PC-9 (cell line): ENCODE measurements at places on chromosomes 11 and 22. TPM values are rescaled to one million over a fixed set of nuclear protein-coding genes. Genes with fewer than 3 reads are reported as not detected.
A peak's percentile ranks its signal among the peaks of the same experiment; 100 is the strongest.

DNA sequence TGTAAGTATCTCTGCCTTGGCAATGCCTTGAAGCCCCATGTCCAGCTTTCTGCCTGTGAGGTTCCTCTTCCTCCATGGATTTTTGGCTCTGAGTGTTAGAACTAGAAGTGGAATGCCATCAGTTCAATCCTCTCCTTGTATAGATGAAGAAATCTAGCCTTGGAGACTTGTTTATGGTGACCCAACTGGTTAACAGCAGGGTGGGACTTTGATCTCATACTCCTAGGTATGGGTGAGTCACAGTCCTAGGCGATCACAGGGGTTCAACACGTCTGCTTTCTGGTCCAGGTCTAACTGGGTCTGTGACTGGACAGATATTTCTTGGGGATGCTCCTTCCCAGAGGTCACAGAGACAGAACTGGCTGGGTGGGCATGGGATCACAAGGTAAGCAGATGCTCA, 9.2 kb upstream of the MTFP1 start:
- peak; percentile 80 for DNase-seq

GRCh38 chr22:16608931-16609330, 16.3 kb upstream of the CCT8L2 start:
- DNase-seq: no peak

DNA sequence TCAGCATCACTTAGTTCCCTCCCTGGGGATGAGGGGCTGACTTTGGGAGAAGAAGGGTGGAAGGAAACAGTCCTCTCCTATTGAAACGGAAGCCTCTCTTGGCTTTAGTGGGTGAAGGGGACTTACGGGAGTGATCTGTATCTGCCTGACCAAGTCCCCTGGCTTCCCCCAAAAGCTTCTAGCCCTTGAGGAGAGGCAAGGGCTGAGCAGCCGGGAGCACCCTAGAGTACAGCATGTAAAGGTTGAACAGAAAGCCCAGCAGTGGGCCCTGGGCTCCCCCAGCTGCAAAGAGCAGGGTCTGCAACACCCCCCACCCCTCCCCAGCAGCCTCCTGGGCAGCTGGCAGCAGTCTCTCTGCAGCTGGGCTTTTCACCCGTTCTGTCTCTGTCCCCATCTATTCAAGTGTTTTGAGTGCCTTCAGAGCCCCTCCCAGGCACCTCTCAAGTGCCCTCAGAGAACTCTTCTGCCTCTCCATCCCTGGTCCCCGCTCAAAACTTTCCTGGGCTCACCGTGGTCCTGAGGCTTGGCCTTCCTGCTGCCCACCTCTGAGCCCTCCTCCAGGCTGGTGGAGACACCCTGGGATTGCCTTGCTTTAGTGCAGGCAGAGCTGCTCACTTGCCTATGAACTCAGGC, 2.7 kb downstream of the CAPN5 start:
- no peak for DNase-seq

The PLA2G6 gene
- 39.8 and 45.6 TPM in 2 replicates for total RNA-seq

DNA sequence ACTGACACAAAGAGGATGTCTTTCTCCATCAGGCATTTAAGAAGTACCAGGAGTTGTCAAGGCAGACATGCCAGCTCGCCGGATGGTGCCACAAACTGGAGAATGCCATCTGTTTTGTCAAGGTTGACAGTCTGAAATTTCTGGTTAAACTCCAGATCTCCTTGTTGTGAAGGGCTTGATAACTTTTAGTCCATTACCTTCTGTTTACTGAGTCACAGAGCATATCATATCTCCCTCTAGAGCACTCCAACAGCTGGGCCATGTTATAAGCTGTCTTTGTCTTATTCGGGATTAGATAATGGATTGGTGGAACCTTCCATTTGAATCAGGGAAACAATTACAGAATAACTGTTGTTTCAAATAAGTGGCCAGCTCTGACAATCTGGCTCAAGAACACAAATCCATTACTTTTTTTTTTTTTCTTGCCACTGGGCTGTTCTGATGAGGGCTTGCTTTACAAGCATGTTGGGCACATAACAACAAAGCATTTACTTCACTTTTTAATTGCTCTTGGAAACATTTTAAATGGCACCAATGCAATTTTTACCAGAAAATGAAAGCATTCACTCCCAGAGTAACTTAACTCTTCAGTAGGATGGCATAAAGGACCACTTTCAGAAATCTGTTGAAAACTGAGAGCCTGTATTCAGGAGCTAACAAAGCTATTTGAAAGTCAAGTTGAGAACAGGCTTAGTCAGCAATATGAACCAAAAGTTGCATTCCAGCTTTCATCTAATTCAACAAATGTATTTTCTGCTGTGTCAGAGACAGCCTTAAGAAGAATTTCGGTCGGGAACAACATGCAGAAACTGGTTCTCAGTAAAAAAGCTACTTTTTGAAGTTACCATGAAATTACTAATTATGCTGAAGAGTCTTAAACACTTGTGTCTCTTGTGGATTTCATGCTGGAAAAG, 227.6 kb upstream of the PITPNB start:
- no peak for DNase-seq

The IL18 gene
- 42.8 and 59.1 TPM in 2 replicates for total RNA-seq

DNA sequence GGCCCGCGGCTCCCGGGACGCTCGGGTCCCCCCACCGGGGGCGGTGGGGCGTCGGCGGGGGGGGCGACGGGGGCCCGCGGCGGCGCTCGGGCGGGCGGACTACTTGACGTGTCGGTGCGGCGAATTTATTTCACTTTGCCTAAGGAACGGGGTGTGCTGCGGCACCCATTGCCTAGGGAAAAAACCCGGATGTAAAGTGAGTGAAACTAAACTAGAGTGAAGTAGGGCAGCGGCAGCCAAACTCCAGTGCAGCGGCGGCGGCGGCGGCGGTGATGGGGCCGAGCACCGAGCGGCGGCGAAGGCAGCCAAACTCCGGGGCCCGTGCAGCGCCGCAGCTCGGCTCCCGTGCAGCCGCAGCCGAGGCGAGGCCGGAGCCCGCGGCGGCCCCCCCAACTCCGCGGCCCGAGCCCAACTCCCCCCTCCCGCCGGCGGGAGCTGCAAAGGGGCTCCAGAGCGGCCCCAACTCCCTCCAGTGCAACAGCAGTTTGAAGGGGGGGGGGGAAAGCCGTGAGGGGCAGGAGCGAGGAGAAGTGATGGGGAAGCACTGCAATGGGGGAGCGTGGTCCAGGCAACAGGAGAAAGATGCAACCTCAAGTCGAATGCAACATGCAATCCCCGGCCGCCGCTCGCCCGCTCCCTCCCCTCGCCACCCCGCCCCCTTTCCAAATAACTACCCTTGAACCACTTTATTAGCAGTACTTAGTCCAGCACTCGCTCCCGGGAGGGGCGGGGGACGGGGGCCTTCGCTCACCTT, 647 bp upstream of the PHF21A start:
- peak; percentile 74 for DNase-seq

- no peak for DNase-seq
Measured at GRCh38 chr22:45905924-45906865, 70.8 kb downstream of the WNT7B start.

The ESAM gene
- total RNA-seq: 13.5 and 15.3 TPM in 2 replicates

- no peak for DNase-seq
Measured at GRCh38 chr11:75214843-75215242, 25.7 kb upstream of the TPBGL start.

DNA sequence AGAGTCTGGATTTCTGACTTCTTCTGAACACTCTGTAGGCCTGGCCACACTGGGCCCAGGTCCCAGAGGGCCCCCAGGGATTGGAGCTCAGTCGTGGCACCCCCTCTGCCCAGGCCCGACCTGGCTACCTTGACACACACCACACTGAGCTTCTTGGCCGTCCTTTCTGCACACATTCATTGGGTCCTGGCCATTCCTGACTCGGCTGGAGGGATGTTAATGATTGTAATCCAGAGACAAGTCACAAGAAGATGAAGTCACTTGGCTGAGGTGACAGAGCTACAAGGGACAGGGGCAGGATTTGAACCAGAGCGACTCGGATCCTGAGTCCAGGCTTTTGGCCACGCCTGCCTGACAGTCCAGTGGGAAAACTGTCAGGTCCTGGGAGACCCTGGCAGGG, 23.9 kb upstream of the PDGFB start:
- DNase-seq: no peak

The OR8B8 gene
- total RNA-seq: not detected in 2 replicates
